Thyroid gland (tissue), 4 donors: ENCODE measurements at places on chromosomes 5 and 9. TPM values are rescaled to one million over a fixed set of nuclear protein-coding genes. Genes with fewer than 3 reads are reported as not detected.

The ANKRD34B gene
- total RNA-seq, result not detected

The OR1J2 gene
- total RNA-seq, result not detected

The SPINK6 gene
- not detected for total RNA-seq

The CD72 gene
- 5.8 TPM for total RNA-seq

The HTR1A gene
- total RNA-seq, result 0.38 TPM

The CBY3 gene
- not detected for total RNA-seq

The IL31RA gene
- total RNA-seq, result not detected

The PPP3R2 gene
- total RNA-seq, result not detected

The GRXCR2 gene
- total RNA-seq, result not detected

The LRRC19 gene
- not detected for total RNA-seq

GRCh38 chr9:13369431-13369830 is 89.9 kb upstream of the MPDZ start:
- no peak overlapping the region for H3K27ac ChIP-seq
- H3K27me3 ChIP-seq, result no peaks in the 10 kb centered on the region
- H3K4me1 ChIP-seq, result no peaks in the 10 kb centered on the region
- DNase-seq, result no peak

GRCh38 chr5:126192226-126192625 is 231.0 kb upstream of the GRAMD2B start:
- no peak for DNase-seq
- no peaks in the 10 kb centered on the region for H3K4me1 ChIP-seq
- no peaks in the 10 kb centered on the region for H3K36me3 ChIP-seq

DNA sequence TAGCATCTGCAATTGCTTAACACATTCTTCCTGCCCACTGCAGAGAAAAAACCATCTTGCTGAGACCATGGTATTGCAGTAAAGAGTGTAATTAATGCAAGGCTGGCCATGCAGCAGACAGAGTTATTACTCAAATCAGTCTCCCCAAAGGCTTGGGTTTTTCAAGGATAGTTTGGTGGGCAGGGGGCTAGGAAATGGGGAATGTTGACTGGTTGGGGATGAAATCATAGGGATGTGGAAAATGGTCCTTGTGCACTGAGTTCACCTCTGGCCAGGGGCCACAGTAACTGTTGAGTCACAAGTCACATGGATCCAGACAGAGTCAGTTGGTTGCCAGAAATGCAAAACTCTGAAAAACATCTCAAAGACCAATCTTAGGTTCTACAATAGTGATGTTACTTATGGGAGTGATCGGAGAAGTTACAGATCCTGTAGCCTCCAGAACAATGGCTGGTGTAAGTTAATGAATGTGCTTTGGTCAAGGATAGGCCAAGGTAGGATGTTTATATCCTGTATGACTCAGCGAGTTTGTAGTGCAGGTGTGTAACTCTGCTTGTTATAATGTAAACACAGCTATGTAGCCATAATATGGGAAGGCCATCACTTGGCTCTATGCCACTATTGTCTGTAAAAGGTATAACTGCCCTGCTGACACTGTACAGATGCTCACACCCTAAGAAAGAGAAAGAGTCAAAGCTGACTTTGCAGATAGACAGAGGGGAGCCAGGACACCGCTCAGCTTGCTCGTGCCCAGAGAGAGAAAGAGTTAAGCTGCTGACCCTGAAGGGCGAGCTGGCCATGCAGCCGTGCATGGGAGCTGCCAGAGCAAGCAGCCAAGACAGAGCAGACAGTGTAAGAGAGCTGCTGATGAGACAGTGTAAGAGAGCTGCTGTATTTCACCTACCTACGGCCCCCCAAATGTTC is 27.2 kb downstream of the C9orf152 start:
- H3K36me3 ChIP-seq, result no peaks in the 10 kb centered on the region
- no peak for DNase-seq

- no peaks in the 10 kb centered on the region for H3K36me3 ChIP-seq
- H3K4me1 ChIP-seq, result no peaks in the 10 kb centered on the region
- no peak for DNase-seq
- H3K4me3 ChIP-seq, result no peak overlapping the region
Measured at GRCh38 chr5:135208903-135209721, 175.1 kb upstream of the PITX1 start.

GRCh38 chr9:128242124-128242523 is 33.7 kb downstream of the GOLGA2 start:
- no peaks in the 10 kb centered on the region for H3K27me3 ChIP-seq
- H3K4me3 ChIP-seq, result no peak overlapping the region
- H3K36me3 ChIP-seq, result no peaks in the 10 kb centered on the region

DNA sequence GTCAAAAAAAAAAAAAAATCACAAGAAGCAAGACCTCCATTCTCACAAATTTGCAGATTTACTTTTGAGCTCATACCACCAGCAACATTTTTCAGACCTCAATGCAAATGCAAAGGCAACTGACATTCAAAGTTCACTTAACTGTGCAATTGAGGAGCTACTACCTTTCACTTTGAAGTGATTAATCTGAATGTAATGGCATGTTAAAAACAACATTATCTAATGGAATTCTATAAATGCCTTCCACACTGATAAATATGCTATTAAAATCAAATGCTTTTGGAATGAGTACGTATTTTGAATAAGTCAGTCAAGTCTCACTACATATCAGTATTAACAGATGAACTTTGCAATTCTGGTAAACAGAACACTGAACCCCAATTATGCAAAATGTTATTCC is 32.3 kb downstream of the UBQLN1 start:
- no peaks in the 10 kb centered on the region for H3K27me3 ChIP-seq
- peaks cover 20% of the 10 kb centered on the region for H3K36me3 ChIP-seq
- H3K4me1 ChIP-seq, result no peaks in the 10 kb centered on the region
- DNase-seq, result no peak
- no peak overlapping the region for H3K4me3 ChIP-seq

DNA sequence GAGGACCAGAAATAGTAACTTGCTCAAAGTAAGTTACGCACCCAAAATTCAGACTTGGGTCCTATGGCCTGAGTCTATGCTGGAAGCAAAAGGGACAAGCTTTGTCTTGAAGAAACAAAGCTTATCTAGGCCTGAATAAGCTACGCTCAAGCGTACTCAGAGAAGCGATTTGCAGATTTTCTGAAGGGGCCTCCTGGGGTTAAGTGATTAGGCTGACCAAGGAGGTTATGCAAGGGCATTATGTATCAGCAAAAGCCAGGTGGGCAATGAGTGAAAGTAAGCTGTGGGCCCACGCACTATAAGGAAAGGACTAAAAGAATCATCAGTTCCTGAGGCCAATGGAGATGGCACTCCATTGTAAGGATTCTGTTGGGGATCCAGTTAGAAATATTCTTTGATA is 122.1 kb downstream of the SNX18 start:
- H3K4me3 ChIP-seq, result no peak overlapping the region
- H3K27ac ChIP-seq, result no peak overlapping the region
- DNase-seq, result no peak

DNA sequence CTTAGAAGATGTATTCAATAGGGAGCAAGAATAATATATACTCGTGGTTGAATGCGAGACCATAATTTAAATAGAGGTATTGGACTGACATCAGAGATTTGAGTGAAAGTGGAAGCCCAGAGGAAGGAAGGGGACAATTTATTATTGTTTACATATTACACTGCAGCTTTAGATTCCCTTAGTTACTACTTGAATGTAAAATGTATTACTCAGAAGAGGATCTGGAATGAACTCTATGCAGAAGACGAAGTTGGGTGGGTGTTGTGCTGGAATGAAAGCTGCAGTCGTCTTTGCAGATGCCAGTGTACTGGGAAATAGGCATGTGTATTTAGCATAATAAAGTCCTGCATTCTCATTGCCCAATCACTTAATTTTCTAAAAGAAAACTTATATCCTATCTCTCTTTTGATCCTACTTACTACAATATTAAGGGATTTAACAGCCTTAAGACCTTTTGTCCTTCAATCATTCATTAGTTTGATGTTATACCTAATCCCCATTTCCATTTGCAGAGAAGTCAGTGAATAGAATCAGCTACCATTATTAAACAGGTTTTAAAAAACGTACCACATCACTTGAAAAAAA is 570.7 kb upstream of the WWC1 start:
- H3K4me3 ChIP-seq, result no peak overlapping the region
- peaks cover 15% of the 10 kb centered on the region for H3K4me1 ChIP-seq
- H3K27me3 ChIP-seq, result no peaks in the 10 kb centered on the region
- DNase-seq, result no peak
- H3K27ac ChIP-seq, result no peak overlapping the region

DNA sequence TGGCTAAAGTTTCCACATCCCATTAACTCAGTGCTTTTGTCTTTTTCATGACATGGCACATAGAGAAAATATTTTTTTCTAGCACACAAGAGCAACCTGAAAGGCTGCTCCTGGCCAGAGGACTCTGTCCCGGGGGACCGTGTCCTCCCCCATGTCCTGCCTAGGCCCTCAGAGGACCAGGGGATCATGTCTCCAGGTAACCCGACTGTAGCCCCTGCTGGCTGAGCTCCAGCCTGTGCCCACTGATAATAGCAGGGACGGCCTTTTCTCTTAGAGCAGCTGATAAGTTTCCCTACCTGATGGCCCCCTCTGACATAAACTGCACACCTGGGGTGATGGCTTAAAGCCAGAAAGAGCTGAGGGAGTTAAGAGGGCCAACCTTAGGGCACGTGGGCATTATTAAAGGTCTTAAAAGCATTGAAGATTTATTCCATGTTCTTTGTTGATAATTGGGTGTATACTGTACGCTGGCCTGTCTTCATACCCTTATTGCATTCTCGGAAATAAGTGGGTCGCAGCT is 5.9 kb downstream of the HDHD3 start:
- H3K36me3 ChIP-seq, result peaks cover 21% of the 10 kb centered on the region
- no peak overlapping the region for H3K4me3 ChIP-seq
- no peaks in the 10 kb centered on the region for H3K27me3 ChIP-seq
- peak overlapping the region; percentile 51 for H3K27ac ChIP-seq
- DNase-seq, result no peak

- H3K27ac ChIP-seq, result no peak overlapping the region
- H3K4me1 ChIP-seq, result peaks cover 9% of the 10 kb centered on the region
- DNase-seq, result no peak
- H3K27me3 ChIP-seq, result no peaks in the 10 kb centered on the region
- H3K36me3 ChIP-seq, result no peaks in the 10 kb centered on the region
- H3K4me3 ChIP-seq, result no peak overlapping the region
Measured at GRCh38 chr9:4196886-4197285, 103.0 kb downstream of the GLIS3 start.

DNA sequence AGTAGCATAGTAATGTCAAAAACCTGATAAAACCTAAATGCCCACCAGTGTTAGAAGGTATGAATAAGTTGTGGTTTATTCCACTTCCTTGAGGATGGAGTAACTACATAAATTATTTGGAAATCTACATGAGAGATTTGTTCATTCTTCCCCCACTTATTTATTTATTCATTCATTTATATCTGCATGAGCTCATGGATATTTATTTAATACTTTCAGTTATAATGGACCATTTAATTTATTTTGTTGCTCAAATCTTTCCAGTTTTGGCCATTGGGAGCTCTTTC is 223.8 kb upstream of the S1PR3 start:
- no peak for DNase-seq
- no peaks in the 10 kb centered on the region for H3K4me1 ChIP-seq
- no peaks in the 10 kb centered on the region for H3K36me3 ChIP-seq
- no peak overlapping the region for H3K4me3 ChIP-seq

DNA sequence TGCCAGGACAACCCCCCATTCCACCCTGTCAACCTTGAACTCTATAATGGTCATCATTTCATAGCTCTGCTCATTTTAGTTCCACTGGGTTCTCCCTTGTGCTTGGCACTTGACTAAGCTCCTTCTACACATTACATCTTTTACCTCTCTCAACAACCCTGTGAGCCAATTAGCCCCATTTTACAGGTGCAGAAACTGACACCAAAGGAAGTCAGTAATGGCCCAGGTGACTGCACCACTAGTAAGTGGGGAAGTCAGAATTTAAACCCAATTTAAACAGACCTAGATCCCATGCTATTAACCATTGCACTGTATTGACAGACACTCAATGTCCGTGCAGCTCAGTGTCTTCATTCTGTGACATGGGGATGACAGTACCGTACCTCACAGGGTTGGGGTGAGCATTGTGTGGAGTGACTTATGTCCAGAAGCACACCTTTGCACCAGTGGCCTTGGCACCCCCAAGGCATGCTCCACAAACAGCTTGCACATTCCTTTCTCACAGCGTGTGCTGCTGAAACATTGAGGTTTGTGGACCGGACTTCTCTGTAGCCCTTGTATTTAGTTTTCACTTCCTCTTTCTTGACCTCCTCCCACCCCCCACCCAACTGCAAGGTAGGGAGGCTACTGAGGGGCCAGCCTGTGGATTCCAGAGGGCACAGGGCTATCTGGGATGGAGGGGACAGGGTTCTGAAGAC is 23.1 kb downstream of the IRF1 start:
- no peak overlapping the region for H3K4me3 ChIP-seq
- H3K27ac ChIP-seq, result no peak overlapping the region
- no peaks in the 10 kb centered on the region for H3K27me3 ChIP-seq
- DNase-seq, result peak; percentile 0

DNA sequence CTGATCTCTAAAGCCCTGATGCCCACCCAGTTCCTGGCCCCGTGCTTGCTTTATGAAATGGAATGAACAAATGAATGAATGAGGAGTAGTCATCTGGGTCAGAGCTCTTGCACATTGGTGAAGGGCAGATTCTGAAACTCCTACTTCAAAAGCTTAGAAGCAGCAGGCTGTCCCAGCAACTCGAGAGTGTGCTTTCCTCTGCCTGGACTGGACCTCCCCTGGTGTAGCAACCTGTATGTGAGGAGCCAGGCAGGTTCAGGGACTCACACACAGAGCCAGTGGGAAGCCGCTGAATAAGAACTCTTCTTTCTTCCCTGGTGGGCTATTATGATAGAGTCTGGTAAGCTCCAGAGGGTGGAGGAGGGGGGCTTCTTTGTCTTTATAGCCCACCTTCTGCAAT is 396.4 kb downstream of the CDK5RAP2 start:
- no peaks in the 10 kb centered on the region for H3K4me1 ChIP-seq
- H3K36me3 ChIP-seq, result no peaks in the 10 kb centered on the region
- no peak overlapping the region for H3K4me3 ChIP-seq
- no peak for DNase-seq
- H3K27ac ChIP-seq, result no peak overlapping the region

- no peaks in the 10 kb centered on the region for H3K36me3 ChIP-seq
- no peak for DNase-seq
- H3K27ac ChIP-seq, result no peak overlapping the region
- H3K27me3 ChIP-seq, result peaks cover 10% of the 10 kb centered on the region
- H3K4me1 ChIP-seq, result peaks cover 9% of the 10 kb centered on the region
- no peak overlapping the region for H3K4me3 ChIP-seq
Measured at GRCh38 chr9:86940774-86941173, 6.5 kb downstream of the GAS1 start.

- no peak for DNase-seq
- H3K4me3 ChIP-seq, result no peak overlapping the region
- no peaks in the 10 kb centered on the region for H3K36me3 ChIP-seq
- no peaks in the 10 kb centered on the region for H3K4me1 ChIP-seq
Measured at GRCh38 chr5:9713356-9713755, 83.2 kb upstream of the TAS2R1 start.

GRCh38 chr5:139872851-139873794 is 77.5 kb downstream of the PSD2 start:
- no peak overlapping the region for H3K27ac ChIP-seq
- no peaks in the 10 kb centered on the region for H3K27me3 ChIP-seq
- H3K4me3 ChIP-seq, result no peak overlapping the region
- no peaks in the 10 kb centered on the region for H3K36me3 ChIP-seq
